ENCODE measurements at places on chromosomes 1 and 21.

DNA sequence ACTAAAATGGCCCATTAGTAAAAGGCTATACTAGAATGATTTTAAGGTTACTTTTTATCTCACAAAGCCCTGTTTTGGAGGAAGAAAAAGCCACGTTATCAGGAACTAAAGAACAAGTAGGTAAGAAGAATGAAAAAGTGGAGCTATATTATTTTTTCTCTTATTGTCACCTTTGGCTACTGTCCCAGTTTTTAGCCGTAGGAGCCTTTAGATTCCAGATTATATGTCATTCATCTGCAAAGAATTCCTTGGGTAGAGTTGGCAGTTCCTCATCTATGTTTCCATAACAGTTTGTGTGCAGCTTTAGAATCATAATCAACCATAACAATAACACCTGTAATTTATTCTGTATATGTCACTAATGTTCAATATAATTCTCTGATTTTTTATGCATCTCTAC is 83.8 kb downstream of the TPR start:
- DNase-seq = no peak

GRCh38 chr1:168913711-168914463 is 184.9 kb upstream of the DPT start:
- no peak for DNase-seq

DNA sequence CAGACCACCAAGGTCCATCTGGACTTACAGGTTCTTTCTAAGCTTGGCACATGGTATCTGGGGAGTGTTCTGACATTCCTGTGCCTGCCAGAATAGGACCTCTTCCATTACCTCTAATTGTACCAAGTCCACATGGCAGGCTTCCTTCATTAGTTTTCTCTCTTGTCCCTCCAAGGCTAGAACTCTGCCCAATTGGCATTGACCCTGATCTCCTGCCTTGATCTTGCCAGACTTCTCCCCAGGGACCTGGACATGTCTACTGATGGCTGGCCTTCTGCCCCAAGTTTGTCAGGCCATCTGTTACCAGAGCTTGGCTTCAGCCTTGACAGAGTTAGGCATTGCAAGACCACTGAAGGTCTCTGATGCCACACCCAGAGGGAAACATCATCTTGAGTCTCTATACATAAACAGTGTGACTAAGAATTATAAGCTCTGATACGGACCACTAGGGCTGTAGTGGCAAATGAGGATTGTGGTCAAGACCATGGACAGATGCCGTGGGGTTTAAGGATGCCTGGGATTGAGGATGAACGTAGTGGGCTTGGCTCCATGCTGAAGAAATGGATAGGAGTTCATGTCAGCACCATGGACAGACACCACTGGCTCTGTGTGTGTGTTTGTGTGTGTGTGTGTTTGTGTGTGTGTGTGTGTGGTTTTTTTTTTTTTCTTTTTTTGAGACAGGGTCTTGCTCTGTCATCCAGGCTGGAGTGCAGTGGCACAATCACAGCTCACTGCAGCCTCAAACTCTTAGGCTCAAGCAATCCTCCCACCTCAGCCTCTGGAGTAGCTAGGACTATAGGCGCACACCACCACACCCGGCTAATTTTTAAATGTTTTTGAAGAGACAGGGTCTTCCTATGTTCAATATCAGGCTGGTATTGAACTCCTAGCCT is 19.5 kb upstream of the PSMB2 start:
- DNase-seq = no peak

GRCh38 chr1:25615172-25615541 is 1.4 kb upstream of the MAN1C1 start:
- no peak for DNase-seq

DNA sequence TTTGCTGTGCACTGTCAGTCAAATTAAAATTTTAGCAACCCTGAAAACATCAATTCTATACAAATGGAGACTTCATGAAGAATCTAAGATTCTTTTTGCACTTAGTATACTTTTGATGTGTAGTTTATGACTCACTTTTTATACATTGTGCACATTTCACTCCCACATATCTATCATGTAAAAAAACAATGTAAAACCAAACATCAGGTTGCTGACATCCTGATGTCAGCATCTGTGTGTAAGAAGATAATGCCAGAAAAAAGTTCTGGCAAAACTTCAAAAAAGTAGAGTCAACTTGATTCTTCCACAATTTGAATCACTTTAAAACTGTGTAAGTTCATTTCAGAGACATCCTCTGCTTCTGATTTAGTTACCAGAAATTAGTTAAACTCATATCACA is 115.7 kb downstream of the CENPF start:
- no peak for DNase-seq

DNA sequence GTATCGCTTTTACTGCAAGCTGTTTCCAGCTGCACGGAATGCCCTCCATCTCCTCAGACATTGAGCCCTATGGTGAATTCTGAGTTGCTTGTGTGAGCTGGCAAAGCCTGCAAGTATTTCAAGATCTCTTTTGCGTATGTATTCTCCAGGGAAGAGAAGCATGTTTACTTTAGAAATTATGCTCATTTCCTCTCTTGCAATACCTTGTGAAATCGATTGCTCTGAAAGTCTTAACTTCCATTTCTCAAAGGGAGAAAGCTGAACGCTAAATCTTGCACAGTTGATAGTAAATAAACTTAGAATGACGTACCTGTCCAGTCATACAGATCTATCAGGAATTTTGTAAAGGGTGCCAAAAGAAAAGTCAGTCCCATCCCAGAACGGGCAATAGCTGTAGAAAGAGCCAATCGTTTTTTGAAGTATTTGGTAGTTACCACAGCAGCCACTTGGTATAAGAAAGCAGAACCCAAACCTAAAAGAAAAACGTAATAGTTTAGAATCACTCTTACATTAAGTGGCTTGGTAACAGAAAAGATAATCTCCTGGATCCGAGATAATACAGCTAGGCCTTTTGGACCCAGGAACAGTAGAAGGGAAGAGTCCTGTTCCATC is 10.0 kb downstream of the SLC16A4 start:
- no peak for DNase-seq

- DNase-seq = no peak
Observed at GRCh38 chr1:221723018-221723847, 18.7 kb downstream of the DUSP10 start.

DNA sequence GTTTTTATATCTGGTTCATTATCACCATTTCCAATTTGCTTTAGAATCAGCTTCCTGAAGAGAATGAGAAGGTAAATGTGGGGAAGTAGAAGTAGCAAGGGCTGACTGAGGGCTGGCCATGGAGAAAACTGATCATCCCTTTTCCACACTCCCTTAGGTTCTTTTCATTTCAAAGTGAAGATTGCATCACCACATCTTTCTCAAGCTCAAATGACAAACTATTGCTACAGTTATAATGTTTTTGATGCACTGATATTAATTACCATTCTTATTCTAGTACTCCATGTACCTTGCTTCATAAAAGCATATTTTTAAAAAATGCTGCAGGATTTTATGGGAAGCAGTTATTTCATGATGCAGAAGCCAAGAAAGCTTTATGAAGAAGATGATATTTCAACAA is 7.9 kb upstream of the AK5 start:
- no peak for DNase-seq

GRCh38 chr21:30189773-30190172 is 23.2 kb upstream of the CLDN17 start:
- DNase-seq = no peak

- DNase-seq = no peak
Observed at GRCh38 chr1:203726417-203726867, 38.5 kb upstream of the LAX1 start.

GRCh38 chr21:44889625-44890337 is 16.3 kb upstream of the PTTG1IP start:
- no peak for DNase-seq
